Central memory CD8-positive, alpha-beta T cell (primary cell): ENCODE measurements at places on chromosomes 12 and 14.

- peak; percentile 72 for DNase-seq
Observed at GRCh38 chr12:48977290-48978281, 536 bp upstream of the WNT1 start.

GRCh38 chr12:108367436-108367835 lies 28.3 kb upstream of the CMKLR1 start:
- DNase-seq: no peak

GRCh38 chr12:78886719-78887407 lies 22.3 kb downstream of the SYT1 start:
- no peak for DNase-seq

- DNase-seq: no peak
Observed at GRCh38 chr12:110998165-110998564, 77.8 kb upstream of the MYL2 start.

- no peak for DNase-seq
Observed at GRCh38 chr14:100032738-100033137, 32.5 kb upstream of the EVL start.
